SJSA1 (cell line): ENCODE measurements at places on chromosomes 11 and 22.

DNA sequence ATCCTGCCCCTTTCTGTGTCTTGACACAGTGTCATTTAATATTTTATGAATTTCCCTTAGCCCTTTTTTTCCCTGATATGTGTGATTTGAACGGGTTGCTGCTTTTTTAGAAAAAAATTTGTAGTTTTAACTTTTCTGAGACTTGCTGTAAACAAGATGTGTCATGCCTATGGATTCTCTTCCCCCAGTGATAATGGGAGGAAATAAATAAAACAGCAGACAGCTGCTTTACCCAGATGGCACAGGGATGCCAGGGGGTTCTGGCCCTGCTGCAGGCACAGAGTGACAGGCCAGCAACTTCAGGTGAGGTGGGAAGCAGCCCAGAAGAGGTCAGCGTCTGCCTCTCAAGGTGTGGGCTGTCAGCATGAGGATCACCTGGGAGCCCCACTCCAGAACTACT, 266.9 kb downstream of the KIRREL3 start:
- no peak for DNase-seq

GRCh38 chr22:43050995-43051394, 36.0 kb upstream of the PACSIN2 start:
- DNase-seq = no peak

DNA sequence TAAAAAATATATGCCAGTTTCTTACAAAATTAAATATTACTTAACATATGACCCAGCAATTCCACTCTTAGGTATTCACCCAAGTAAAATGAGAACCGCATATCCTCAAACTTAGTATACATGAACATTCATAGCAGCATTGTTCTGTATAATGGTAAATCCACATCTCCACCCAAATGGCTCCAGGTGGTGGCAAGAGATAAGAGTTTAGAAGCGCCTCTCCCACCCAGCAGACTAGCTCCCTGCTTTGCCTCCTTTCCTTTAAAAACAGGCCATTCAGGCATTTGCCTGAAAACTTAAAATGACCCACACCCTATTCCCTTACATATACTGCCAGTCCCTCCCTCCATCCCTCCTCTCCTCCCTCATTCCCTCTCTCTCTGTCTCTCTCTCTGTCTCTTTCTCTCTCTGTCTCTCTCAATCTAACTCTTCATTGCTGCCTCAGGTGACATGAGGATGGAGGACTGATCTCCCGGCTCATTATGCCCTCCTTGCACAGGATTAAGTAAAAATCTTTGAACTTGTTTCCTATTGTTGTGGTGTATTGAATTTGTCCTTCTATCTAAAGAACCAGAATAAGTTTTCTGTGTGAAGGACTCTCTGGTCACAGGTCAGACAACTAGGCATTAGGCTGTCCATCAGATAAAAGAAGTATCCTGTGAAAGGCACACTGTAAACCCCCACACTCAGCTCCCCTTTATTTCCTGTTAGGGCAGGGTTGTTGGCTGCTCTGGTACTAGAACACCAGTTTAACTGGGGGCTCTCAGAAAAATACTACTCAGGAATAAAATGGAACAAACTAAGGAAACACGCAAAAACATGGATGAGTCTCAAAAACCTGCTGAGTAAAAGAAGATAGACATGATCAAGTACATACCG, 48.3 kb downstream of the RRP8 start:
- DNase-seq = no peak

- DNase-seq = no peak
Observed at GRCh38 chr22:46286941-46287872, 9.5 kb upstream of the GTSE1 start.

DNA sequence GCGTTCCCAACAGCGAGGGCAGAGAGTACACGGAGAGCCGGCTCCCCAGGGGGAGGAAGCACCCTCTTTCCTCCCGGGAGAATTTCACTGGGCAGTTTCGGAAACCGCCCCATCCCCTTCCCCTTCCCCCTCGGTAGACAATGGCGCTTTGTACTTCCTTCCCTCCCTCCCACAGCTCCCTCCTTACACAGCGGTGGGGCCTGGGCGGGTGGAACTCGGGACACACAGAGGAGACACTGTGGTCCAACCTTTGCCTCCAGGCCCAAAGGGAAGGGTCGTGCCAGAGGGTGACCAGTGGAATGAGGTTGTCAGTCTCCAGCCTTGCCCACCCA, 4.3 kb downstream of the SMTN start:
- no peak for DNase-seq
